ENCODE measurements at places on chromosomes 6 and 20. TPM values are rescaled to one million over a fixed set of nuclear protein-coding genes. Genes with fewer than 3 reads are reported as not detected.

The CD24 gene
- 299 TPM for total RNA-seq

The NKAPL gene
- total RNA-seq: not detected

The ZNF343 gene
- total RNA-seq: 6.9 TPM

The OPRL1 gene
- 0.16 TPM for total RNA-seq

The MBOAT1 gene
- total RNA-seq: 56.6 TPM

The MOG gene
- not detected for total RNA-seq

The BFSP1 gene
- 8.0 TPM for total RNA-seq

The HLA-DRB5 gene
- total RNA-seq: not detected

The KIF25 gene
- not detected for total RNA-seq

The EPPIN gene
- not detected for total RNA-seq

The BNIP5 gene
- not detected for total RNA-seq

The EYS gene
- not detected for total RNA-seq

The KHDC1 gene
- total RNA-seq: 2.2 TPM

The PLN gene
- not detected for total RNA-seq

The TNFRSF21 gene
- 0.68 TPM for total RNA-seq

The UST gene
- total RNA-seq: 6.7 TPM

The CD40 gene
- 0.05 TPM for total RNA-seq

The PRPF6 gene
- total RNA-seq: 72.1 TPM

The TREML4 gene
- total RNA-seq: not detected

The TAF4 gene
- 7.1 TPM for total RNA-seq

The FGD2 gene
- total RNA-seq: not detected

The WFDC5 gene
- not detected for total RNA-seq

The RBL1 gene
- total RNA-seq: 37.7 TPM

The TPBG gene
- total RNA-seq: 37.7 TPM

The SPEF1 gene
- total RNA-seq: not detected

Data from SJSA1 (cell line).